ENCODE measurements at places on chromosomes 7 and 10. TPM values are rescaled to one million over a fixed set of nuclear protein-coding genes. Genes with fewer than 3 reads are reported as not detected.

Gene ASB15
- not detected for total RNA-seq

Gene MSMB
- not detected for total RNA-seq

Gene EZH2
- total RNA-seq: 2.8 TPM

Gene PON1
- total RNA-seq: not detected

Data from cardiac atrium fibroblast (primary cell).